NCI-H1092 (cell line): ENCODE measurements at places on chromosomes 1 and 21.
A peak's percentile ranks its signal among the peaks of the same experiment; 100 is the strongest.

DNA sequence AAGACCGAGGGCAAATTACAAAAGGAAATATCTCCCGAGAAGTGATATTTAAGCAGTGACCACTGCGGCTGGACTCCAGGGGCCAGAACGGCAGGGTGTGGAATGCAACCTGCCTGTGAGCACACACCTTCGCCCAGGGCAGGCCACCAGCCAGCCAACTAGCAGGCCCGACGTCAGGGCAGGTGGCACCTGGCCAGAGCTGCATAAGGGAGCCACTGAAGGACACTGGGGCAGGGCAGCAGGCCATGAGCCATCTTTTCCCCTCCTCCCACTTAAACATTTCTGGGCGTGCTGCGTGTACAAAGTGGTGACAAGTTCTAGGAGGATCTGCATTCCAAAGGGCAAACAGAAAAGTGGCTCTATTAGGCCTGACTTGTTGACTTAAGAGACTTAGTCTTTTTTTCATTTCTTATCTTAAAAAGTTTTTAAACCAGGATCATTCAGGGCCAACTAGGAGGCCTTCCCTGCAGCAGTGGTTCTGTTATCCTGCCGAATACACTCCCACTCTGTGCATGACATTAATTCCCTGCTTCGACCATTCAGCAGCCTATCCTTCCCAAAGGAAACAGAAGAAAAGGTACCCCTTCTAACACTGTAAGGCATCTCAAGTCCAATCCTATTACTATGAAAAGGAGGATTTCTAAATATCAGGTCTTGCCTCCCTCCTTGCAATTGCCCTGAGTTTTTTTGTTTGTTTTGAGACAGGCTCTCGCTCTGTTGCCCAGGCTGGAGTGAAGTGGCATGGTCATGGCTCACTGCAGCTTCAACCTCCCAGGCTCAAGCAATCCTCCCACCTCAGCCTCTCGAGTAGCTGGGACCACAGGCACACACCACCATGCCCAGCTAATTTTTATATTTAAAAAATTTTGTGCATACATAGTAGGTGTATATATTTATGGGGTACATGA, 96.3 kb downstream of the BCAR3 start:
- no peak for DNase-seq

GRCh38 chr1:16367968-16368890, 1.2 kb downstream of the SZRD1 start:
- DNase-seq = no peak

DNA sequence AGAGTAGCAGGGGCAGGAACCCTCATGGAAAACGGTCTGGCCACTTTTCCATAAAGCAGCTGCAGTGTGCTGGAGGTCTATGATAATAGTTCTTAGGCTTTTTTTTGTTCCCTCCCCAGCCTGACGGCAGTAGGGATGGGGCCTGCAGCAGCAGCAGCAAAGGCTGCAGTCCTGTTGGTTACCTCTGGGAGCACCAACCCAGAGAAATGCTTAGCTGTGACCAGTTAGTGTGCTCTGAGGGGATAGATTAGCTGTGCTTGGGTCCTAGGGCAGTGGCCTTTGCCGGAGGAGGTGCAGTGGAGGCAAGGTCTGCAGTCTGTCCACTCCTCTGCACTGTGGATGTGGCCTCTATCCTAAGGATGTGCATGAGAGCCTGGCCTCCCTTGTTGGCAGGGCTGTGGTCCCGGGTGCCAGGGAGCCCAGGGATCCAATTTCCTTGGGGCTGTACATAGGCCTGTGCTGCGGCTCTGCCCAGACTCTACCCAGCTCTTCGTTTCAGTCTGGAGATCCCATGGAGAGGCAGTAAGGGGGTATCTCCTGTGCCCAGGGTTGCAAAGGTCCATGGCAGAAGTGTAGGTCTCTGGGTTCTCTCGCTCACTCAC, 322.7 kb downstream of the PTBP2 start:
- DNase-seq = no peak

- DNase-seq = no peak
These were observed 897 bp downstream of the SLC25A24 start for GRCh38 chr1:108199201-108199691.

GRCh38 chr1:111161843-111162487, 21.9 kb downstream of the CEPT1 start:
- peak; percentile 3 for DNase-seq

DNA sequence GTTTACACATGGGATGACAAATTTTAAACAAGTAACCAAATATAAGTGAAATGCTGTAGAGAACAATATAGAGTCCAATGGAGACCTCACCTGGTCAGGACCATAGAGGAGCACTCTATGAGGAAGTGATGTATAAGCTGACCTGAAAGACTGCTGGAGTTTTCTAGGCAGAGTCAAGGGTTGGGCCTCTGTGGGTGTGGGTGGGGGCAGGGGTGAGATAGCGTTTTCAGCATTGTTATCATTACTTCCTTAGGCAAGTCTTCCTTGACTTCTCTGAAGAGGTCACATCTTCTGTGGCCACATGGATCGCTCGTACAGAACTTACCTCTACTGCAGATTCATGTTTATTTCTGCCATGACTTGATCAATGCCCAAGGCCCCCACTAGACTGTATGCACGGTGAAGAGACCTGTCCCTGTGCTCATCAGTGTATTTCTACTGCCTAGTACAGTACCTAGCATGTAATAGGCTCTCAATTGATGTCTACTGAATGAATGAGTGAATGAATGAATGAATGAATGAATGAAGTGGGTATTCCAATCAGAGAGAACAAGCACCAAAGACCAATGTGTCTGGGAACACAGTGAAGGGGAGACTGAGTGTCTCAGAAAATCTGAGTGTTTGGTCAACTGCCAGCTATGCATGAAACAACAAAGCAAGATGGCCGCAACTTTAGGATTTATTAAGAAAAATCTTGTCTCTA, 116.5 kb downstream of the RNF220 start:
- no peak for DNase-seq

DNA sequence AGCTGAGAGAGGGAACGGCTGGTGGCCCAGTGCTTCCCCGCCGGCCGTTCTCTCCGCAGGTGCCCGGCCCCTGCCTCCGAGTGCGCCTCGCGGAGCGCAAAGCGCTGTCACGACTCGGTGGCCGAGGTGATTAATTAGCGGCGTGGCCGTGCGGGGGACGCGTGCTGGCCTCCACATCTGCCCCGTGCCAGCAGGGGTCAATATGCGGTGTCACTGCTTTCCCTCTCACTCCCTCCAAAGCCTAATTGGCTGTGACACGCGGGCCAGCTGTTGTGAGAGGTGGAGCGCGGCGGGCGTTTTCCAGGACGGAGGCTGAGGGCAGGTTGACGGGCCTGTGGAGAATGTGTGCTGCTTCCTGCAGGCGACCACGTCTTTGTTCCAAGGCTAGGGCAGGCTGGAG, 239.0 kb downstream of the LMX1A start:
- DNase-seq = no peak

GRCh38 chr1:208004851-208005250, 93.9 kb upstream of the CD34 start:
- DNase-seq = no peak

DNA sequence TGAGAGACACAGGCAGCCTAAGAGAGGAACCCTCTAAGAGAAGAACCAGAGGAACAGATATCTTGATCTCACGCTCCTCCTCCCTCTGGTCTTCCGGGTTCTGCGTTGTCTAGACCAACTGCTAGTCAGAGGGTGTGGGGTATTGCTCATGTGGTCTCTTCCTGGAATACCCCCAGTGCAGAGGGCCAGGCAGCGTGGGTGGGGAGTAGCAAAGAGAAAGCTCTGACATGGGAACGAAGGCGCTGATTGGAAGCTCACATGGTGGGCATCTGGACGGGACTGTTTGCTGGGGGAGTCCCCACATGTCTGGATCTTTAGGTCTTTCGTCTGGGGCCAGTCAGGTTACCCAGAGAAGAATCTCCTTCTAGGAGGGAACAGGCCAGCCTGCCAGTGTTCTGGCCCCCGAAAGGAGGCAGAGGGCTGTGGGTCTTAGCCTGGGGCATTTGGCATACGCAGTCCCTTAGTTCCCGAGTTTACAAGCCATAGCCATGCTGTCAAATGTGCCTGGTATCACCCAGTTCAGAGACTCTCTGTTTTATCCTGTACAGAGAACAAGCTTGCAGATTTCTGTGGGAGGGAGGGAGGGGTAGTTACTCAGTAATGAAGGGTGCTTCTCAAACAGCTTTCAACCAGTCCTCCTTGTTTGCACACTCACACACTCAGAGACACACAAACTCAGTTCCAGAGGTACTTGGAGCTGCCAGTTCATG, 18.3 kb upstream of the IL6R start:
- DNase-seq = no peak

DNA sequence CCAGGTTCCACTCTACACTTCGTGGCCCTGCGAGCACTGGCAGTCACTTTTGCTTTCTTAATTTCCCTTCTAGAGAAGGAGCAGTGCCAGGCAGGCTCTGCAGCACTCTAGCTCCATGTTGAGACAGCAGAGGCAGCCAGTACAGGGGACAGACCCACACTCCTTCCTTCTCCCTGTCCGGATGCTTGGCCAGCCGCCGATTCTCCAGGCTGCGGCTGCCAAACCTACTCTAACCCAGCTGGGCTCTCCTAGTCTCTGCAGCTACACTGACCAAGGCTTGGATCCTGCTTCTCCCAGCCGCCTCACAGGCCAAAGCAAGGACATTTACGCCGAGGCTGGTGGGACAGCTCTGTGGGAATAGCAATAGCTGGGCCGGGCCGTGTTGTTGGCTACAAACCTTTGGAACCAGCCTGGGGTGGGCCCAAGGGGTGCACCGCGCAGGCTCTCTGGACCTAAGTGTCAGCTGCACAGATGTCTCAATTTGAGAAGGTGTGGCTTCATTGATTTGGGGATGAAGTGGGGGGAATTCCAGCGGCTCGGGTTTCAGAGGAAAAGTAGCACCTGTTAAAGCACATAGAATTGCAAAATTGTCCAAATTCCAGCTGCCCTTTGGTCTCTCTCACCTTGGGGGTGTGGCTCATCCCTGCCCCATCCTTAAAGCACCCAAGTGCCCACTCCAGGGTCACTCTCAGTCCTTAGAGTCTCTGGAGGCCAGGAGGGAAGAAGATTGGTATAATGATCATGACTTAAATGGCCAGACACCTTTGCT, 3.2 kb downstream of the BARHL2 start:
- no peak for DNase-seq

DNA sequence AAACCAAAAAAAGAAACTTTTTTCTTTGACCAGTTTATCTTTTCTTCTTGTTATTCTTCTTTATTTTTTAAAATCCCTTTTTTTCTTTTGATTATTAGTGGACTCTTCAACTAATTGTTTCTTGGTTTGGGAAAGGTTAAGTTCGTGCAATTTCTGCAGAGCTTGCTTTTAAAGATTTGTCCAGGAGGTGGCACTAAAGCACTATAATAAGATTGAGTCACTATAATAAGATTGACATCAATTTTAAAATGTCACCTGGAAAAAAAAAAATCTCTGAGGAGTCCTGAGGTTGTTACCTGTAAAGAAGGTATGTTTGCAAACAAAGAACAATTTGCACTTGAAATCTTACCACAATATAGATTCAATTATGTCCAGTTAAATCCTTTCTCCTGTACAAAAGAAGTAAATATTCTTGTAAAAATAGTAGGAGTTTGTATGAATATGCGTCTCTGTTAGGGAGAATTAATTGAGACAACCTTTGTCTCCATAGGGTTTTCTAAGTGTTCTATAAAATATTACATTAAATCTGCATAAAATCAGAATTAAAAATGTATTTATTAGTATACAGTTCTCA, 166.7 kb downstream of the ADGRL4 start:
- DNase-seq = peak; percentile 6

DNA sequence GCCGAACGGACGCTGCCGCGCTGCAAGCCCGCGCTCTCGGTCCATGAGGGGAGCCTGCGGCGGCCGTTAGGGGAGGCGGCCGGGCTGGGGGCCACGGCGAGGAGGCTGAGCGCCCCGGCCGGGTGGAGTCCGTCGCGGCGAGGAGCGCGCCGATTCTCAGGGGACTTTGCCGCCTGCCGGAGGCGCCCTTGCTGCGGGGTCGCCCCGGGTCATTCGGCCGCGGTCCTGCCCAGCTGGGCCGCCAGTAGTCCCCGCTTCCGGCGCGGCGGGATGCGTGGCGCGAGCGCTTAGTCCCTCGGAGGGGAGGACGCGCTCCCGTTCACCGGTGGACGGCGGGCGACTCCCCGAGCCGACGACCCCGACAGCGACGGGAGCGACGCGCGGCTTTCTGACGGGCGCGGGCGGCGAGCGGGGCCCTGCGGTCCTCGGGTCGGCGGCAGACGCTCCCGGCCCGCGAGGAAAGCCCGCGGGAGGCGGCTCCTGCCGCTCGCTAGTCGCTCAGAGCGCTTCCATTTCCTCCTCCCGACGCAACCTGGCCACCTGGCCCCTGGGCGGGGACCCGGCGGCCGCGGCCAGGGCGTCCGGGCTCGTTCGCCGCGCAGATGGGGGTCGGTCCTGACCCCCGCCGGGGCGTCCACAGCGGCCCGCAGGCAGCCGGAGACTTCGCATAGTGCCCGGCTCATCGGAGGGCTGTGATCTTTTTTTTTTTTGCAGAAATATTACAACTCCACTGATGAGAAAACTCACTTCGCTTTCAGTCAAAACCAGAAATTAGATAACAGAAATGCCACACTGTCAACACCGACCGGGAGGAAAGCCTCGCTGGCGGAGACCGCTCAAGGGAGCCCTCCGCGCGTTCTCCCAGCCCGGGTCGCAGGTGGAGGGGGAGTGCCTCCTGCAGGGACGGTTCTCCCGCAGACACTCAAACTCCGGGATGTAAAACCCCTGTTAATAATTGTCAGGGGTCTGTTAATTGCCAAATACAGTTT, 641 bp upstream of the ZBTB21 start:
- DNase-seq = peak; percentile 64

- no peak for DNase-seq
These were observed 116.1 kb downstream of the PSMG1 start for GRCh38 chr21:39066829-39067780.

GRCh38 chr1:175555266-175555665, 188.1 kb downstream of the TNR start:
- no peak for DNase-seq

DNA sequence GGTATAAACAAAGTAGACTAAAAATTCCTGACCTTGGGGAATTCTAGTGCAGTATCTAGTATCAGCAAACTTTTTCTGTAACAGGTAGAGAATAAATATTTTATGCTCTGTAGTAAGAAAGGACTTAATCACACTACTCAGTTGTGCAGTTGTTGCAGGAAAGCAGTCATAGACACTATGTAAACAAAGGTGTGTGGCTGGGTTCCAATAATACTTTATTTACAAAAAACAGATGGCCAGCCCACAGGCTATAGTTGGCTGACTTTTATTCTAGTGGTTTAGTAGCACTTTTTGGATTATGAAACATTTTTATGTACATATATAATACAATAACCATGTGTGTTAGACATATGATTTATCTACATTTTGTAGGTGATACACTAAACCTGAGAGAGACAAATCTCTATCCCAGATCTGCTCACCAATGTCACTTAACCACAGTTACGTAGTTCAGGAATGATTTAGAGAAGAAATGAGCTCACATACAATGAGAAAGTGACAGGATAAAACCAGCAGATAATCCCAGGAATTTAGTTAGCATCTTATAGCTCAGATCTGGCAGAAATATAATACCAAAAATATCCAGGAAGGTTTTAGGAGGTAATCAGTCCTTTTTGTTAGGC, 56.1 kb downstream of the MIER1 start:
- no peak for DNase-seq
